ENCODE measurements at places on chromosomes 2 and 18.

- no peak for DNase-seq
Measured at GRCh38 chr18:72700961-72701710, 157.0 kb upstream of the CBLN2 start.

GRCh38 chr18:48888773-48889080, 62.0 kb downstream of the SMAD7 start:
- no peak for DNase-seq

- no peak for DNase-seq
Measured at GRCh38 chr18:3281456-3282400, 19.8 kb downstream of the MYL12B start.

DNA sequence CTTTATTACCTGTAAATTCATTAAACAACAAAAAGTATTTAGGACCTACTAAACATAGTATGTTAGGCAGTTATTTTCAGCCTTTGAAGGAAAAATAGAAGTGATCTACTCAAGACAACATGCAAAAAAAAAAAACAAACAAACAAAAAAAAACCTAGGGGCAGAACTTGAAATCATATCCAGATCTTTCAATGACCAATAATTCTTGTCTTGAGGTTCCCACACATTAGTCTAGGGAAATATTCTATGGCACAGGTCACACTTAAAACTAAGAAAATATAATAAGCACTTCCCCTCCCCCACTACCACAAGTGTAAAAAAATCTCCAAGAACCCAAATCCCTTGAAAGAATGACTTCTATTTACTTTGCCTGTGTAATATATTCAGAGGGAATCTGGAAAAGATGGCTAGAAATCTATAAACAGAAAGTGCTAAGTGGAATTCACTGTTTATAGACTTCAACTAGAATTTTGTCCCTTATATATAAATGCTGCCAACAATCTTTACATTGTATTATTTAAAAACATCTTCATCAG, 3.5 kb downstream of the PELI1 start:
- DNase-seq: no peak
